ENCODE measurements at places on chromosomes 4 and X.
A peak's percentile ranks its signal among the peaks of the same experiment; 100 is the strongest.

GRCh38 chrX:21225643-21226042, 148.6 kb upstream of the CNKSR2 start:
- no peaks in the 10 kb centered on the region for H3K4me1 ChIP-seq
- H3K4me3 ChIP-seq, result no peak overlapping the region
- DNase-seq, result no peak
- no peak overlapping the region for H3K27ac ChIP-seq

GRCh38 chrX:10677490-10677889, 57.1 kb upstream of the MID1 start:
- no peak for DNase-seq
- H3K4me3 ChIP-seq, result no peak overlapping the region
- H3K27me3 ChIP-seq, result no peaks in the 10 kb centered on the region
- no peaks in the 10 kb centered on the region for H3K36me3 ChIP-seq
- H3K27ac ChIP-seq, result no peak overlapping the region

DNA sequence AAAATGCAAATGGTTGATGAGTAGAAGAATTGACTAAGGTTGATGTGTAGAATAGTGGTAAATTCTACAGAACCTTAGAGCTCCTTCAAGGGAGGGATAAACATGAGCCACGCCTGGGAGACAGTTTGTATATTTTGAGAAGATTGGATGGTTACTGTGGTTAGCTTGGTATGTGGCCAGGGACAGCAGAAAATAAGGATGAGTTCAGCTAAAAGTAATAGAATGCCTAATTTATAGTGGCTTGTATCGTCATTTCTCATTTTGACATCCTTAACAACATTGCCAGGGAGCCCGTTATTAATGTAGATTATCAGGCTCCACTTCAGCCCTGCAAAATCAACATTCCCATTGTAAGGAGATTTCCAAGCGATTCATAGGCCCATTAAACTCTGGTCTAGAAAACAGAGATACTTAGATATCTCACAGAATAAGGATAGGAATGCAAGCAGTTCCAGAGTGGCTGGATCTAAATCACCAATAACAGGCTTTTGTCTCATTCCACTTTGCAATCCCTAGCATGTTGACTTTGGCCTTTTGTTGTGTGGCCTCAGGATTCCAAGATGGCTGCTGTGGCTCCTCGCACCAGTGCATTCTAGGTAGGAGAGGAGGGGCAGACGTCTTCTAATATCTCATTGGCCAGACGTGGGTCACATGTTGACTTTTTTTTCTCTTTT, 6.4 kb upstream of the PTTG2 start:
- no peak overlapping the region for H3K27ac ChIP-seq
- no peaks in the 10 kb centered on the region for H3K27me3 ChIP-seq
- no peak for DNase-seq
- no peak overlapping the region for H3K4me3 ChIP-seq
- peaks cover 3% of the 10 kb centered on the region for H3K36me3 ChIP-seq

- H3K4me3 ChIP-seq, result no peak overlapping the region
- no peak overlapping the region for H3K27ac ChIP-seq
- H3K36me3 ChIP-seq, result no peaks in the 10 kb centered on the region
- DNase-seq, result no peak
Observed at GRCh38 chr4:184252136-184253071, 34.7 kb upstream of the ENPP6 start.

GRCh38 chr4:165662341-165662740, 210.7 kb upstream of the TLL1 start:
- no peak overlapping the region for H3K4me3 ChIP-seq
- no peaks in the 10 kb centered on the region for H3K36me3 ChIP-seq
- H3K4me1 ChIP-seq, result no peaks in the 10 kb centered on the region
- no peak overlapping the region for H3K27ac ChIP-seq
- no peaks in the 10 kb centered on the region for H3K27me3 ChIP-seq

- no peaks in the 10 kb centered on the region for H3K4me1 ChIP-seq
- DNase-seq, result no peak
- H3K36me3 ChIP-seq, result no peaks in the 10 kb centered on the region
- H3K27me3 ChIP-seq, result no peaks in the 10 kb centered on the region
- H3K27ac ChIP-seq, result no peak overlapping the region
- H3K4me3 ChIP-seq, result no peak overlapping the region
Observed at GRCh38 chr4:20544645-20545044, 155.6 kb upstream of the PACRGL start.

DNA sequence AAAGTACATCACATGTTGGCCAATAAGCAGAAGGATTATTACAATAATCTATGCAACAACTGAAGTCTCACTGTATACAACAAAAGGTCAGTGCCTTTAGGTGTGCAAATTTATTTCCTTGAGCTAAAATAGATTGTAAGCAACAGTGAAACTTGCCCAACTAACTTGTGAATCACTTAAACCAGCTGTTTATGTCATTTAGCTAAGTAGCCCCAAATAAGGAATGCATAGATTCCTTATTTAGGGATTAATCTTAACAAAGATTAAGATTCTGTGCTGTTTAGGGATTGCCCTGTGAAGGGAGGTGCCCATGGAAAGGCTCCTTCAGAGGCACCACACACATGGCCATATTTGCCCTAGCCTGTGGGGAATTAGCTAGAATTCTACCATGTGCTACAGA, 168.6 kb downstream of the MAML3 start:
- H3K27me3 ChIP-seq, result no peaks in the 10 kb centered on the region
- H3K36me3 ChIP-seq, result no peaks in the 10 kb centered on the region
- no peak overlapping the region for H3K27ac ChIP-seq
- H3K4me3 ChIP-seq, result no peak overlapping the region

DNA sequence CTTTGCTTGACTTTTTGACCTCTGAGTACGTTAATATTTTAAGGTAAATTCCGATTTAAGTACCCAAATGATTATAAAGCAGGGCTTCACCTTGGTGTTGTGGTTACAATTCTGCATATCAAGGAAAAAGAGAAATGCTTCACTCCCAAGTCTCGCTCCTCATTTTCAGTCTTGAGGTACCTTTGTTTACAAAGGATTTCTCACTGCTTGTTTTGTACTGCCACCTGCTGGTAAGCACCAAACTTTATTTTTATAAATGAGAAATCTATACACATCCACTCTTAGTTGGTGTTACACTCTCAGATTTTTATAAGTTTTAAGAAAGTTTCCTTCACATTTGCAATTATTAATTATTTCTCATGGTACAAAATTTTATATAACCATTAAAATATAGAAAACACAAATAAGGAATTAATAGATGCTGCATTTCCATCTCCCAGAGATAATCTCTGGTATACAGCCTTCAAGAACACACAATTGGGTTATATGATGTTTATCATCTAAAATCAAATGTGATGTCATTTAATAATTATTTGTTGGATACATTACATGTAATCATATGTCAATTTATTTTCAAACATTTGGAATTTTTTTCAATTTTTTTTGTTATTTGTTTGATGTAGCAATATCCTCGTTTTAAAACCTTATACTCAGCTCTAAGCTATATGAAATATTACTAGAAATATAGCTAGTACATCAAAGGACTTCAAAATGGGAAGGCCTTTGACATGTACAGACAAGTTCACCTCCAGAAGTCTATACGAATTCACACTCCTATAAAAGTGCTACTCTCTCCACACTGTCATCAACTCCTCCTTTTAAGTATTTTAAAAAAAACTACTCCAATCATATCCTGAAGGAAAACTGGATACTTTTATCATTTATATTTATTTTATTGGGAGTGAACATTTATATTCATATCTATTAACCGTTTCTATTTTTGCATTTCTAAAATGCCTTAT, 179.9 kb downstream of the KCNIP4 start:
- no peak overlapping the region for H3K27ac ChIP-seq
- H3K4me3 ChIP-seq, result no peak overlapping the region
- DNase-seq, result peak; percentile 26
- no peaks in the 10 kb centered on the region for H3K4me1 ChIP-seq

GRCh38 chrX:111145878-111146277, 49.9 kb downstream of the PAK3 start:
- H3K36me3 ChIP-seq, result no peaks in the 10 kb centered on the region
- H3K27me3 ChIP-seq, result no peaks in the 10 kb centered on the region
- no peak overlapping the region for H3K4me3 ChIP-seq
- no peaks in the 10 kb centered on the region for H3K4me1 ChIP-seq

GRCh38 chr4:87118826-87119225, 101.6 kb downstream of the KLHL8 start:
- H3K27ac ChIP-seq, result no peak overlapping the region
- no peak for DNase-seq
- no peaks in the 10 kb centered on the region for H3K27me3 ChIP-seq
- no peak overlapping the region for H3K4me3 ChIP-seq

DNA sequence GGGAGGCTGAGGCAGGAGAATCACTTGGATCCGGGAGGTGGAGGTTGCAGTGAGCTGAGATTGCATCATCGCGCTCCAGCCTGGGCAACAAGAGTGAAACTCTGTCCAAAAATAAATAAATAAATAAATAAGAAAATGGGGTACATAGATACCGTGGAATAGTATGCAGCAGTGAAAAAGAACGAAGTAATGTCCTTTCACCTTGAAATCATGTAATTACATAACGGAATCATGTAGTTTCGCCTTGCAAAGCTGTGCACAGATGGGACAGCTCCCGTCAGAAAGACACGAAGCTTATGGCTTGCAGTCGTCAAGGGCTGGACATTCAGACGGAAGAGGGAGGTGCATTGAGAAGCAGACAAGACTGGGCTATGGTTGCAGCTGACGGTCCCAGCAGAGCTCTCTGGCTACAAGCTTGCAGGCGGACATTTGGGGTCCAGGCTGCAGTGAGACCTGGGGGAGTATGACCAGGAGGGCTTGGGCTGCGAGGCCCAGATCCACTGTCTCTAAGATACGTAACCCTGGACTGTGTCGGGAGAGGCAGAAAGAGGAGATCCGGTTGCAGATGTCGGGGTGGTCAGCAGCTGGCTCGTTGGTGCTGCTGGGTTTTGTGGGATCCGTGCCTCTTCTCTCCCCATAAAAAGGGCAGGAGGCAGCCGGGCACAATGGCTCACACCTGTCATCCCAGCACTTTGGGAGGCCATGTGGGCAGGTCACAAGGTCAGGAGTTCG, 6.2 kb upstream of the P2RY8 start:
- no peaks in the 10 kb centered on the region for H3K36me3 ChIP-seq
- DNase-seq, result no peak
- peaks cover 28% of the 10 kb centered on the region for H3K4me1 ChIP-seq
- no peaks in the 10 kb centered on the region for H3K27me3 ChIP-seq
- H3K4me3 ChIP-seq, result no peak overlapping the region
- H3K27ac ChIP-seq, result no peak overlapping the region

- H3K27me3 ChIP-seq, result no peaks in the 10 kb centered on the region
Observed at GRCh38 chrX:111756486-111756885, 75.5 kb downstream of the ALG13 start.

GRCh38 chr4:72564184-72564583, 4.8 kb downstream of the ADAMTS3 start:
- no peaks in the 10 kb centered on the region for H3K36me3 ChIP-seq
- H3K4me1 ChIP-seq, result peaks cover 13% of the 10 kb centered on the region

- H3K27me3 ChIP-seq, result no peaks in the 10 kb centered on the region
- no peak overlapping the region for H3K4me3 ChIP-seq
- peak; percentile 53 for DNase-seq
- no peaks in the 10 kb centered on the region for H3K4me1 ChIP-seq
- no peaks in the 10 kb centered on the region for H3K36me3 ChIP-seq
Observed at GRCh38 chr4:83569987-83570386, 34.1 kb downstream of the GPAT3 start.

- H3K27me3 ChIP-seq, result no peaks in the 10 kb centered on the region
- peaks cover 7% of the 10 kb centered on the region for H3K4me1 ChIP-seq
- no peaks in the 10 kb centered on the region for H3K36me3 ChIP-seq
- no peak overlapping the region for H3K4me3 ChIP-seq
Observed at GRCh38 chr4:152684007-152684406, 4.2 kb upstream of the TMEM154 start.

DNA sequence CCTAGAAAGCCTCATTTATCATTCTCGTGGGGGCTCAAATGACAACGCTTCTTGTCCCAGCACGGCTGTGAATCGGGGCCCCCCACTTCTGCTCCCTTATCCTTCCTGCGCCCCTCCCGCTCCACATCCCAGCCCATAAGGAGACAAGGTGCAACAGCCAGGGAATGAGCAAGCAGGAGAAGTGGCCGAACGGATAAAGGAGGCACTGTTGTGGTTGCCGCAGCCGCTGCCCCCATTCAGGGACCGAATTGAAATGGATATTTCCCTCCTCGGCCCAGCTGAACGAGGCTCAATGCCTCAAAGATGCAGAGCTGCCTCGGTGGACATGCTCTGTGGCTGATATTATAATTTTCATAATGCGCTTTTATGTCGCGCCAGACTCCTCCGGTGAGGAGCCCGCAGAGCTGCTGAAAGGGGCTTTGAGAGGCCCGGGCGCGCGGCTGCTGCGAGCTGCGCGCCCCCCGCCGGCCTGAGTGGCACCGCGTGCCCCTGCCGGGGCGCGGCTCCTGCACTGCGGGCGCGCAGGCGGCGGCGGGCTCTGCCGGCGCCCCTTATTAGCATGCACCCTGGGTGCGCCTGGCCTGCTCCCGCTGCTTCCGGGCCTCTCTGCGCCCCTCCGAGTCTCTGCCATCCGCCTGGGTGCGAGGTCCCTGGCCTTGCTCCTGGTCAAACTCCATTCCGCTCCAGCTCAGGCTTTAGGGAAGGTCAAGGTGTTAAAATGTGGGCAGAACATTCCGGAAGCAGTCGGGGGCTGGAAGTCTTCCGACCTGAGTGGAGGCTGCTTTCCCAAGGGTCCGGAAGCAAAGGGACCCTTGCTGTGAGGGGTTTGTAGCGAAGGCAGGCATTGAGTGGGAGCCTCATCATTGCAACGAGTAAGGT, 68.2 kb upstream of the TMEM33 start:
- no peak overlapping the region for H3K4me3 ChIP-seq
- no peak overlapping the region for H3K27ac ChIP-seq
- peaks cover 23% of the 10 kb centered on the region for H3K4me1 ChIP-seq
- no peaks in the 10 kb centered on the region for H3K36me3 ChIP-seq
- peaks cover 79% of the 10 kb centered on the region for H3K27me3 ChIP-seq
- DNase-seq, result no peak

DNA sequence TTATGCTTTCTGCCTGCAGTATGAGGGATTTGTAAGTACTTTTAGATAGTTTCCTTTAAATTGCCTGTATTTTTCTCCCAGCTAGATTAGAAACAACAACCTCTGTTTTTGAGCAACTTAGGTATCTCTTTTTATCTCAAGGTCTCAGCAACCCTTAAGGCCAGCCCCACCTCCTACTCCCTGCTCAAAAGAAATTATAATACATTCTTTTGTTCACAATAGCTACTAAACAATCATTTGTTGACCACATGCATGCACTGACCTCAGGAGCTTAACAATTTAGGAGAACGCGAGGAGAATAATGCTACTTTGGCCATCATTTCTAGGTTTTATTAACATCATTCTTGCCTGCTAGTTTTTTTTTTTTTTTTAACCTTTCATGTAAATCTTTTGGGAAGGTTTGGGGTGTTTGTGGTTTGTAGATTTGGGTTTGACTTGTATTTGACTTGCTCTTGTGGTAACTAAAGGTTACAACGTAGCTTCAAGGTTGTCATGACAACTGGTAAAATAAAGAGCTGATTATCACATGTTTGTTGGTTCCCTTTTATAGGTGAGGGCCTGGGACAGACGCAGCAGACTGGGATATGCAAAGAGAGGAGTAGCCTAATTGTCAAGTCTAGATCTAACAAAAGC, 145.4 kb upstream of the PLAC1 start:
- peaks cover 18% of the 10 kb centered on the region for H3K4me1 ChIP-seq
- no peaks in the 10 kb centered on the region for H3K27me3 ChIP-seq
- no peaks in the 10 kb centered on the region for H3K36me3 ChIP-seq
- H3K4me3 ChIP-seq, result no peak overlapping the region
- peak; percentile 43 for DNase-seq
- H3K27ac ChIP-seq, result peak overlapping the region; percentile 64

Measured in CD4-positive, alpha-beta T cell (primary cell).